Mammary epithelial cell (primary cell): ENCODE measurements at places on chromosomes 16 and 17.

DNA sequence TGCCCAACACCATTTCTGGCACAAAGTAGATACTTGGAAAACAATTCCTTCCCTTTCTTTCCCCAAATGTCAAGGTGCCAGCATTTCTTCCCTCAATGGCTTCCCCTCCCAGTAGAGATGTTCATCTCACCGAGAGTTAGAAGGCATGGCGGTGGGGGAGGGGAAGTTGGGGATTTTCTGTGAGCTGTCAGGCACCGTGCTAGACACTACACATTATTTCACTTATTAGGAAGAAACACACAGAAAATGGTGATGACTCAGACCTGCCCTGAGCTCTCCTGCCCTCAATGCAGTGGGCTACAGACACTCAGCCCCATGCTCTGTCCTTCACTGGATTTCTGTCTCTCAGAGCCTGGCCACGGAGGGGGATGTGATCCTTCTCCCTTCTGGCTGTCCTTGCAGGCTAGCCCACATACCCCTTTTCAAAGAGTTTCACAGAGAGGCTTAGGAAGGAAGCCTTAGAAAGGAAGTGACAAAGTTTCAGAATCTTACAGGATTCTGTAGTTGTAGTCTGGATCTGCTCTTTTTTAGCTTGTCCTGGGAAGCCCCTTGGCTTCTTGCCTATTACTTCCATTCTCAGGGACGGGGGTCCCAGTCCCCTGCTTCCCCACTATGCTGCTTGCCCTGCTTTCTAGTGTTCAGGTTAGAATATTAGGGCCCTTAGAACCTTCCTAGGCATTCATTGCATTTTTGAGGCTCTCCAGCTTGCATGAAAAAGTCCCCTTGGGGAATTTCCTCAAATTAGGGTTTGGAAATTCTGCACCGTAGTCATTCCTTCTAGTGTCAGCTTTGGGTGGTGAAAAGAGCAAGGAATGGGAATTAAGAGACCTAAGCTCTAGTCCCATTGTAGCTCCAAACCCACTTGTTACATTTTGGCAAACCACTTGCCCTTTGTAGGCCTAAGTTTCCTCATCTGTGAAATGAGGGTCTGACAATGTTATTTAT, 12.2 kb upstream of the CCL5 start:
- DNase-seq: peak; percentile 33

DNA sequence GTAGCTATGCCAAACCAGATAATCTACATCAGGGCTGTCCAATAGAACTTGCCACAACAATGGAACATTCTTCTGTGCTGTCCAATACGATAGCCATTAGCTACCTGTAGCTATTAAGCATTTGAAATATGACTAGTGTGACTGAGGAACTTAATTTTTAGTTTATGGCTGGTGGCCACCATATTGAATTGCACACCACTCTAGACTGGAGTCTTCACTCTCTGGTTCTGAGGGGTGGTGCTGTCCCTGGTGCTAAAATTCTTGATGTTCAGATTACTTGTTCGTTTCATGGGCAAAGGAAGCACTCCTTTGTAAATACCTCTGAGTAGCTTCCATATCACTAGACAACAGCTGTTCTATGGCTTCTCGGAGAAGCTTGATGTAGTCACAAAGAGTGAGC, 296.6 kb downstream of the NPIPA8 start:
- DNase-seq: no peak

DNA sequence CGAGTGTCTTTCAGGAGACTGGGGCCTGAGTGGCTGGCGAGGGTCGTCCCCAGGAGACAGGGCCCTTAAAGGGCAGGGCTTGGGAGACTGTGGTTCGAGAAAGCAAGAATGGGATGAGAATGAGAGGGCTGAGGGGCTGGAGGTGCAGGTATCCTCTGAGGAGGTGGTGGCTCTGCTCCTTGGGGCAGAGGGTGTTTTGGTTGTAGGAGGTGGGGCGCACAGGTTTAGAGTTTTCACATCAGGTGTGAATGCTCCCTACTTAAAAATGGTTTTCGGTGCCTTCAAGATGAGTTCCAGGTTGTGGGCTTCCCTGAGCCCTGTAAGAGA, 430 bp downstream of the BCAS3 start:
- DNase-seq: no peak

DNA sequence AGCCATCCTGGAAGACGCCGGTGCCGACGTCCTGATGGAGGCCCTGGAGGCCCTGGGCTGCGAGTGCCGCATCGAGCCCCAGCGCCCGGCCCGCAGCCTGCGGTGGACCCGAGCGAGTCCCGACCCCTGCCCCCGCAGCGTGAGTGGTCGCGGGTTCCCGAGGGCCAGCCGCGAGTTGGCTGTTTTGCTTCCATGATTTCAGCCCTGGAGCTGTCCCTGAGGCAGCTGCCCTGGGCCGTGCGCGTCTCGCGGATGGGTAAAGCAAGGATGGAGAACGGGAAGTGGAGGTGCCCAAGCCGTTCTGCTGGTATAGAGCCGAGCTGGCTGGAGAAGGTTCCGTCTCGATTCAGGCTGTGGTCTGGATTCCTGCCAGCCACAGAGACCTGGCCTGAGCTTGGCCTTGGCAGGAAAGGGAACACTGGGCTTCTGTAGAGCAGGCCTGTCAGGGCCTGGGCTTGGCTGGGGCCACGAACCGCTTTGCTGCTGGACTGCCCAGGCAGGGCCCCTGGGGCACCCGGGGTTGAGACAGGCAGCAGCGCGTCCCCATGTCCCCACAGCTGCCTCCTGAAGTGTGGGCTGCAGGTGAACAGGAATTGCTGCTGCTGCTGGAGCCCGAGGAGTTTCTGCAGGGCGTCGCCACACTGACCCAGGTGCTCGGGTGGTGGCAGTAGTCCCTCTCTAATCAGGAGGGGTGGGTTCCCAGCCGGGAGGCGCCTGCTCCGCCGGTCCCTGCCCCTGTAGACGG, 941 bp upstream of the MRPS34 start:
- peak; percentile 56 for DNase-seq

- DNase-seq: no peak
Measured at GRCh38 chr17:58621174-58621573, 70.7 kb downstream of the TEX14 start.

GRCh38 chr17:47762728-47763127, 29.7 kb downstream of the TBX21 start:
- no peak for DNase-seq

- no peak for DNase-seq
Measured at GRCh38 chr17:44362949-44363612, 572 bp downstream of the FAM171A2 start.

- DNase-seq: no peak
Measured at GRCh38 chr17:67922503-67922902, 73.8 kb downstream of the C17orf58 start.

- DNase-seq: no peak
Measured at GRCh38 chr17:17225901-17226300, 11.1 kb downstream of the FLCN start.

DNA sequence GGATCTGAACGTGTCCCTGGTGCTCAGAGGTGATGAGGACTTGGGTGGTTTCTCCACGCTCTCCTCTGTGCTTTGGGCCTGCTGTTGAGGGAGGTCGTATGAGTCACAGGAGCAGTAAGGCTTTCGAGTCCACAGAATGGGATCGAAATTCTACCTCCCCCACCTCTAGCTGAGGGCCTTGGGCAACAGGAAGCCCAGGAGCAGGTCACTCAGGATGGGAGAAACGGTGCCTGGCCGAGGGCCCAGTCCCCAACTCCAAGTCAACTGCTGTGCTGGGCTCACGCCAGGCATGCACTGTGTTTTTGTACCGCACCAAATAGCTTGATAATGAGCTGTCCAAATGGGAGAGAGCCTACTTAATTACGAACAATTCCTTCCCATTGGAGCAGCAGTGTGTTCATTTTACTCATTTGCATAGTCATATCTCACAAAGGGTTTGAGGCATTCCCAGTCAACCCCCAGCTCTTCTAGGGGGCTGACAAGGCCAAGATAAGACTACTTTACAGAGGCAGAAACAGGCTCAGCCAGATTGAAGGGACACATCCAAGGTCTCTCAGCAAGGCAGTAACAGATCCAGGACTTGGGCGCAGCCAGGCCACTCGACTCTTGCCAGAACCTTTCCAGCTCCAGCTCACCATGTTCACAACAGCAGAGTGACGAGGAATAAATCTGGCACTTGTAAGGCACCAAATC, 53.6 kb downstream of the WNT3 start:
- peak; percentile 46 for DNase-seq

GRCh38 chr17:38926293-38927070, 1.1 kb downstream of the LASP1NB start:
- peak; percentile 17 for DNase-seq

DNA sequence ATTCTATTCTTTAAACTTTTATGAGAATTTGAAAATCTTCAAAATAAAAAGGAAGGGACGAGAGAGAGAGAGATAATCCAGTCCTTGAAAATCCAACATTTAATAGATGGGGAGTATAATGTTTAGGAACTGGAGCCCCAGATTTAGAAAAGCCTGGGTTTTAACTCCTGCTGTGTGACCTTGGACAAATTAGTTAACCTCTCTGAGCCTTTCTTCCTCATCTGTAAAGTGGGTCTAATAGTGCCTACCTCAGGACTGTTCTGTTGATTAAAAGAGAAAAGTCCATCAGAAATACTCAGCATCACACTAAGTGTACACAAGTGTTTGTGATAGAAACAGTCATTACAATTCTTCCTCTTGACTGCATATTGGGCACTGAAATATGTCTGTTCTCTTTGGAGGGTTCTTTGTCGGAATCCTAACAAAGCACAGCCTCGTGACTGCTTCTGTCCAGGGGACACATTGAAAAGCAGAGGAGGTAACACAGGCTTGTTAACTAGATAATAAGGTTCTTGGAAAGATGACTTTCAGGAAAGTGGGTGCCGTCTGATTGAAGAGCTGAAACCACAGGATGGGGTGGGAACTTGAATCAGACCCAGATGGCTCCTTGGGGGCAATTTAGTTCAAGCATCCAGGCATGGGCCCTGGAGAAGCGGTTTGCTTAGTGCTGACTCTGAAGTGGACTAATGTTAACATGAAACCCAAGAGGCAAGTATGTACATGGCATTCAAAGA, 128.2 kb downstream of the CLEC16A start:
- DNase-seq: no peak

GRCh38 chr17:62751060-62751691, 56.9 kb downstream of the MARCHF10 start:
- DNase-seq: no peak

- DNase-seq: no peak
Measured at GRCh38 chr17:82107341-82107860, 9.4 kb upstream of the FASN start.

DNA sequence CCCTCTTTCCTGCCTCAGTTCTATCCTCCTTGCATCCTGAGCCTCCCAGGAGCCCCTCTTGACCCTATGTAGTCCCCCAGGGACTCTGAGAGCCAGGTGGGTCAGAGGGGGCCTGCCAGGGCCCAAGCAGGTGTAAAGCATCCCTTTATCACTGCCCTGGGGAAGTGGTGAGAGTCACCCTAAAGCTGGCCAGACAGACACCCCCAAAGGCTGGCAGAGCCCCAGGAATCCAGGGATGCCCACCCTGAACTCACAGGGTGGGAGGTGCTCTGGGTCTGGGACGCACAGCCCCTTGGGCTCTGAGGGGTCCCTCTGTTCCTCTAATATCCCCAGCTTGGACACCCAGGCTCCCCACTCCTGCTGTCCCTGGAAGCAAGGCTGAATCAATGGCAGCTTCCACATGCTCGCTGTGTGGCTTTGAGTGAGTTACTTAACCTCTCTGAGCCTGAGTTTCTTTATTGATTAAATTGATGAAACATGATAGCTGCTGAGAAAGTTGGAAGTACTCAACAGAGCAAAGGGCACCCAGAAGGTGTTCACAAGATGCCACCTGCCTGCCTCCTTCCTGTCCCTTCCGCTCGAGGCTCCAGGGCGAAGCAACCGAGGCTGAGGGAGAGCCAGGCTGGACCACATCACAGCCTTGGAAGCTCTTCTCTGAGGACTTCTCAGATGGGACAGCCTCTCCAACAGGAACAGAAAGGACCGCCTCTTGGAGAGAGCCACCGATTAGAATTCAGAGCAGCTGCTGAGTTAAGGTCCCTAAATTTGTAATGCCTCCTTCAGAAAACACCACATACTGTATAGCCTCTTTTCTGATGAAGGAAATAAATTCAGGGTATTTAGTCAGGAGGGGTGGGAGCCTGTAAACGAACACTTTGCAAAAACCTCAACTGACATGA, 67.1 kb upstream of the DOC2B start:
- no peak for DNase-seq

DNA sequence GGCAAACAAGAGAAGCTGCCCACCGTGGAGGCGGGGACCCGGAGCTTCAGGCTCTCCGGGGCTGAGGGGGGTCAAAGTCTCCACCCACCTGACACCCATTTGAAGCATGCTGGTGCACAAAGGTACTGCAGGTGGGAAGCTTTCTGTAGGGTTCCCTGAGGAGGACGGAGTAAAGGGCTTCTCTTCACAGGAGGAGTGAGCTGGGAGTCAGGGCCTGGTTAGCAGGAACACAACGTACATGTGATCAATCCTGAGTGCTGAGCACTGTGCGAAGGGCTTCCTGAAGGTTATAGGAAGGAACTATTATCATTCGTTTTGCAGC, 252.9 kb upstream of the RPL38 start:
- DNase-seq: no peak

- DNase-seq: no peak
Measured at GRCh38 chr17:79654960-79655382, 44.1 kb upstream of the RBFOX3 start.
